ENCODE measurements at places on chromosomes 11 and 22. TPM values are rescaled to one million over a fixed set of nuclear protein-coding genes. Genes with fewer than 3 reads are reported as not detected.

DNA sequence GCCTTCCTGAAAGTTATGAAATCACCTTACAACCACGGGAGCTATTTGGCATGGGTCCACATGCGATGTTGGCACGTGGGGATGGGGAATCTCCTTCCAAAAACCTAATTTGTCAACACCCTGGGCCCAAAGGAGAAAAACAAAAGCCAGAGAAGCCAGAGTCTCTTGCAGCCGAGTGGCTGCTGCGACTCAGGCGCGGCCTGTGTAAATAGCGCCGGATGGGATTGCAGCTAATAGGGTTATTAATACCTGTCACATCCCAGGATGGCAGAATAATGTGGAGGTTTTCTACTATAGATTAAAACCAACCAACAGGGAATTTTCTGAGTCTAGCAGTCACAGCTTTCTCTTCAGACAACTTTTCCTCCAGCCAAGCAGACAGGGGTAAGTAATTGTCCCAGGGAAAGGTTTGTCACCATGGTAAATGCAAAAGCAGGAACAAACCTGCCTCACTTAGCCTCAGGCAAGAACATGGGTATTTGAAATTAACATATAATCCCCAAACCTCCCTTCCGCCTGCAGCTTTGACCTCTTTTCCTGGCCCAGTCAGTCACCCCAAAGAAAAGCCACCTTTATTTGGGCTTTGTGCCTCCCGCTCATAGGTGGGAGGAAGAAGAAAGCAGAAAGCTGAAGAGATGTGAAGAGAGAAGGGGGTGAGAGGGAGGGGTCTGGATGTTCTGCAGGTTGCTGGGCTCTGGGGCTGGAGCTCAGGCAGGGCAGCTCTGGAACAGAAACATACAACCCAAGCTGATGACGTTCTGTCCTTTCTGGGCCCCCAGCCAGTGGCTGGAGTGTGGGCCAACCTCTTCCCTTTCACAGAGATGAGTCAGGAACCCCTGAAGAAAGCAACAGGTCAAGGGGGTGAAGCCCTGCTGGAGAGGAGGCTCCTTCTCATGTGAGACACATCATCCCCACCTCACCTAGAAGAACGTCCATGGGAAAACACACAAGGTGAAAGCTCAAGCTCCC is 376.5 kb downstream of the NXPE2 start:
- H3K36me3 ChIP-seq, result no peaks in the 10 kb centered on the region
- no peak for ATAC-seq
- no peak overlapping the region for H3K27ac ChIP-seq
- H3K4me3 ChIP-seq, result no peak overlapping the region
- H3K27me3 ChIP-seq, result peaks cover 11% of the 10 kb centered on the region

DNA sequence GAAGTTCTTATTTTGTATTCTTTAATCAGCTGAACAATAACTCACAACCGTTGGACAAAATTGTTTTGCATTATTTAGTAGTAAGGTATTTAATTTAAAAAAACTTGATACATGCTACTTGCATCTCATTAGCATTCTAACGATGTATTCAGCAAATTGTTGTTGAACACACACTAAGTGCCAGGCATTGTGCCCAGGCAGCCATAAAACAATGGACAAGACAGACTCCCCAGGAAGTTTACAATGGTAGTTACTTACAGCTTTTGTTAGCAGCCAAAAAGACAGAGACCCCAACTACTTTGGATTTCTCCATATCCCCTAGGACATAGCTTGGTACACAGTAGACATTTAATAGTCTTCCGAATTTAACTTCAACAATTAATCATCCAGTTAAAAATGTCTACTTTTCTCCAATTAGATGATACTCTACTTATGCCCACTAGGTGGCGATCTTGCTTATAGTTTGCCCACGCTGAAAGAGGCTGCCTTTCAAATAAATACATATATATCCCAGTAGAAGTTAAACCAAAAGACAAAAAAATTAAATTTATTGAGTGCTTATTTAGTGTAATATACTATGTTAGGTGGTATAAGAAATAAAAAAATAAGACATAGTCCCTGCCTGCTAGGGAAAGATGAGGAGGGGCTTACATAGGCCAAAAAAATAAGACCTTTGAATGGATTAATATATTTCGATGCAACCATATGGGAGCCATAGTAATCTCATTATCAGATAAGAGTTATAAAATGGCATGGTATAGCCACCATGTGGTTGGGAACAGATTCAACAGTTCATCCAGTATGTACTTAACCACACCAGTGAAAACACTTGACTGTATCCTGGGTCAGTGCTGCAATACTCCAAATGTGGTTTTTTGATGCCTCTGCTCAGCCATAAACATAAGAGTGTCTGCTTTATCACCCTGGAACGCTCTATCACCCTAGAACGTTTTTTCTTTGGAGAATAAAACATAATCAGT is 2.0 kb upstream of the FJX1 start:
- ATAC-seq, result no peak
- no peaks in the 10 kb centered on the region for H3K36me3 ChIP-seq
- H3K4me1 ChIP-seq, result no peaks in the 10 kb centered on the region
- H3K27me3 ChIP-seq, result peaks cover 62% of the 10 kb centered on the region
- no peak overlapping the region for H3K4me3 ChIP-seq

The GLYAT gene
- total RNA-seq, result not detected

GRCh38 chr22:45399712-45400445 is 13.5 kb downstream of the SMC1B start:
- H3K4me1 ChIP-seq, result no peaks in the 10 kb centered on the region
- H3K36me3 ChIP-seq, result no peaks in the 10 kb centered on the region
- peaks cover 11% of the 10 kb centered on the region for H3K27me3 ChIP-seq
- H3K27ac ChIP-seq, result no peak overlapping the region
- ATAC-seq, result no peak
- no peak overlapping the region for H3K4me3 ChIP-seq

DNA sequence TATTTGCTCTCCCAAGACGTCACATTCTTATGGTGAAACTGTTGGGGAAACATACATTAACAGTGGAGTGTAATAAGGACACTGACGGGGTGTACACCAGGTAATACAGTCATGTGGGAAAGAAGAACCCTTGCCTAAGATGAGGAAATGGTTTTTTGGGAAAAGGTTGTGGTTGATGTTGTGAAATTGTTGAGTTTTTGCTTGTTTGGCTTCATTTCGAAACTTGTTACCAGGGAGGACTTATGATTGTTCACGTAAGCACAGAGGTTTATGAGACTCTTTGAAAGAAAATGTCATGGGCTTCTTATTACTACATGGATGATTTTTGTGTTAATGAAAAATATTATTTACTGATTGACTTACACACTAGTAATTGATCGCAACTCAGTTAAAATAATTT is 16.8 kb downstream of the ANO3 start:
- H3K4me3 ChIP-seq, result no peak overlapping the region
- H3K36me3 ChIP-seq, result no peaks in the 10 kb centered on the region
- H3K4me1 ChIP-seq, result no peaks in the 10 kb centered on the region
- H3K27me3 ChIP-seq, result no peaks in the 10 kb centered on the region
- H3K27ac ChIP-seq, result no peak overlapping the region

DNA sequence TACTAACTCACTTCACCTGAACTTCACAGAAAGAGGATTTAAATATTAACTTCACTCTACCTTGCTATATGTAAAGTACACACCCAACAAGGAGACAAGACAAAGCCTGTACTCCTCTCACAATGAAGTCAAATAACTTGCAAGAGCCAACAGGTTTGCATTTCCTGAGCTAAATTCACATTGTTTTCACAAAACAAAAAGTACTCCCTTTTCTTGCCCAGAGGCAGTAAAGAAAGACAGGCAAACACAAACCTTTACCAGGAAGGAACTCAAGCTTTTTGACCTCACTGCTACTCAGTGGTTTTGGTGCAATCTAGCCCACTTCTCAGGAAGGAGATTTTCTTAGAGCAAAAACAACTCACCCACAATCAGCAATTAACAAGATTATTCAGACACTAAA is 15.7 kb downstream of the USP28 start:
- no peaks in the 10 kb centered on the region for H3K36me3 ChIP-seq
- H3K27ac ChIP-seq, result no peak overlapping the region
- H3K4me1 ChIP-seq, result no peaks in the 10 kb centered on the region
- H3K27me3 ChIP-seq, result no peaks in the 10 kb centered on the region
- no peak for ATAC-seq

Measured in gastroesophageal sphincter (tissue), 4 donors.